Stimulated activated CD8-positive, alpha-beta memory T cell treated with anti-CD3 and anti-CD28 coated beads, Interleukin-12 subunit alpha, Interleukin-12 subunit beta, amount 100 ng/mL, for 4 hours (primary cell): ENCODE measurements at places on chromosomes 1 and 21.

DNA sequence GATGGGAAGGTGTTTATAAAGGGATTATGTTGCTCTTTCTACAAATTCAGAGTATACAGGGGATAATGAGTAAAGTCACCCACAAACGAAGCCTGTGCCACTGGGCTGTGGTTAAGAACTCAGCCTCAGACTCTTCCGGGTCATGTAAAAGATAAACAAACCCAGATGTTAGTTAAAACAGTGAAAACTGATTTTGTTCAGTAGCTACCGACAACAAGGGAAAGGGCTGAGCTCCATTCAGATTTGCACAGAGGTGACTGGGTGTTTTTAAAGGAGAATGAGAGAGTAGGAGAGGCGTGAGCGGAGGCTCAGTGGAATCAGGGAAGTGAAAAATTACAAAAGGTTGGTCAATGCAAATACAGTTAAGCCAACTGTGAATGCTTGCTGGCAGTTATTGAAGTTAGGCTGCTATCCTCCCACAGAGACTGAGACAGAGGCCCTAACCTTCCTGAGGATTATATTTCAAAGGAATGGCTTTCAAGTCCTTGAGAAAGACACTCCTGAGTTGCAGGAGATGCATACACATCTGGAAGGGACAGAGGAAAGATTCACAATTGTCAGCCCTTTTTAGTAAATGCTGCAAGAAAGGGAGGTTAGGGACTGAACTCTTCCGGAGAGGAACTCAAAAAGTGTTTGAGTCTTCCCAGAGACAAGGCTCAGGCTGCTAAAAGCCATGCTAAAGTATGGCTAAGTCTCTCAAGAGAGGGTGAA lies 29.9 kb upstream of the SAMD13 start:
- DNase-seq, result no peak

GRCh38 chr1:216892581-216893160 lies 169.4 kb upstream of the ESRRG start:
- DNase-seq, result no peak

- DNase-seq, result no peak
Observed at GRCh38 chr1:36248250-36248894, 24.1 kb downstream of the THRAP3 start.

DNA sequence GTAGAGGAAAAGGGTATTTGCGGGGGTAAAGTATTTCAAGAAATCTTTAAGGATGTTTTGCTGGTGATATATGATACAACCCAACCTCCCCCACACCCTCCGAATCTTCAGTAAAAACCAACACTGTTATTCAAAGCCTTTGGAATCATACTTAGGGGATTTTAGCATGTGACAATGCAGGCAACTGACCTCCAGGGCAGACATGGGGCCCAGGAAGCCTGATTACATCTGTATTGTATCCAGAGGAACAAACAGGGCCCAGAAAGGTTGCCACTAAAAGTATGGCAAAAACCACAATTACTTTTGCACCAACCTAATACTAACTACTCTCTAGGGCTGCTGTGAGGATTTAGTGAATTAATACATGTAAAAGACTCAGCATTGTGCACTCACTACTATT lies 43.9 kb upstream of the CNN3 start:
- DNase-seq, result no peak

DNA sequence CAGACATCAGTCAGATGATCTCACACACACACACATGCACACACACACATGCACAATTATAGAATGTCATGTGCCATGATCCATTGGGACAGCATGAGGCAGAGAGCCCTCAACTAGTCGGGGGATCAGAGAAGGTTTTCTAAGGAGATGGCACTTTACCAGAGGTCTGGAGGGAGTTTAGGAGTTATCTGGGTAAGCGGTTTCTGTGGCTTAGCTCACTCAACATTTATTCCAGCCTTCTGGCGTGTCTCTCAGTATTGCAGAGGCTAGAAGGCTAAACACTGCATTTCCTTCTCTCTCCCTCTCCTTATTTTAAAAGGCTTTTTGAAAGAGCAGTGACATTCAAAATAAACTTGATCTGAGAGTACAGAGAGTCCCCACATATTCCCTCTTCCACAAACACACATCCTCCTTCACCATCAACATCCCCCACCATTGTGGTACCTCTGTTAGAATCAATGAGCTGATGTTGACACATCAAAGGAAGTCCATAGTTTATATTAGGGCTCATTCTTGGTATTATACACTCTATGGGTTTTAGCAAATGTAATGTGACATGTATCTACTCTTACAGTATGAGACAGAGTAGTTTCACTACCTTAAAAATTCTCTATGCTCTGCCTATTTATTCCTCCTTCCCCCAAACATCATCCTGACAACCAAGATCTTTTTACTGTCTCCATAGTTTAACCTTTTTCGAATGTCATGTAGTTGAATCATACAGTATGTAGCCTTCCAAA lies 9.0 kb upstream of the PLA2G2A start:
- DNase-seq, result no peak

- DNase-seq, result no peak
Observed at GRCh38 chr1:156884560-156885184, 8.8 kb upstream of the PEAR1 start.

DNA sequence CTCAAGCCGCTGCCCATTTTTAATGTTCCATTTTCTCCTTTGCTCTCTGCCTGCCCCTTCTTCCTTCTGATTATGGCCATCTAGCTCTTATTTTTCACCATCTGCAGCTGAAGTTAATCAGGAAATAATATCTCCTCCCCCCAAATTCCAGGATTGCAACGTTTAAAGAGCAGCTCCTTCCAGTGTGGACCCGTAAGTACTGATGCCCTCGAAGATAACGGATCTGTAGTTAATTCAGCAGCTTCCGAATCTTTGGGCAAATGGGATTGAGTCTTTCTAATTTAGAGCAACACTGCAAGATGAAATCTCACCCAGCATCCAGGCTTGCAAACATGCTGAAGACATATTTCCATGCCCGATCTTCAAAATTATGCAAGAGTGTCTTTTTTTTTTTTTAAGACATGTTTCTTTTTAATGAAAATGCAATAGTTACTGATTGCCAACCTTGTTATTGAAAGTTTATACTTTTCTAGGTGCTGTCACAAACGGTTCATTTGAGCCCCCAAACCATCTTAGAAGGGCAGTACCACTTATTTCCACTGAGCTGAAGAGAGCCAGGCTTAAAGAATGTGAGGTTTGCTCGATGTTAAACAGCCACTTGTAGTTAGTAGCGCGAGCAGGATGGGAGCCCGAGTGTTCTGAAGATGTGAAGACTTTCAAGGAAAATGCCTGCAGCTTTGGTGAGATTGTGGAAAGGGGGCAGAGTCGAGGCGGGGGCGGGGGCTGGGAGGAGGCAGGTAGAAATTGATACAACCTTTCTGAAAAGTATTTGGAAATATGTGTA lies 10.9 kb upstream of the RCAN3 start:
- no peak for DNase-seq

GRCh38 chr21:34553151-34553952 lies 41.3 kb upstream of the KCNE1 start:
- DNase-seq, result no peak

- no peak for DNase-seq
Observed at GRCh38 chr21:32143241-32143939, 135.5 kb downstream of the MIS18A start.

DNA sequence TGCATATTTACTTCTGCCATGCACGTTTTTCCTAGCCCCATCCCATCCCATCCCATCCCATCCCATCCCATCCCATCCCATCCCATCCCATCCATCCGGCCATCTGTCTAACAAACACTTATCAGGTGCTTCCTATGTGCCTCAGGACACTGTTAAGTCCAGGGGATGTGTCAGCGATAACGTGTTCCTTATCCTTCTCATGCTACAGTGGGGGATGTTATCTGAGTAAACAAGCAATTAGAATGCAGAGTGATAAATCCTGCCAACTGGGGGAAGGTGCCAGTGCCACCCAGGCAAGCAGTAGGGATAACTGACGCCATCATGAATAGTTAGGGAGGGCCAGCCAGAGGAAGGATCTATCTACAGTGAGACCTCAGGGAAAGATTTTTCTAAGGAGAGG lies 304.2 kb downstream of the CAMTA1 start:
- DNase-seq, result no peak

- no peak for DNase-seq
Observed at GRCh38 chr1:55816456-55817426, 601.6 kb upstream of the USP24 start.

GRCh38 chr1:10078494-10078893 lies 45.7 kb downstream of the UBE4B start:
- no peak for DNase-seq

GRCh38 chr21:42624936-42625335 lies 28.5 kb upstream of the PDE9A start:
- no peak for DNase-seq

DNA sequence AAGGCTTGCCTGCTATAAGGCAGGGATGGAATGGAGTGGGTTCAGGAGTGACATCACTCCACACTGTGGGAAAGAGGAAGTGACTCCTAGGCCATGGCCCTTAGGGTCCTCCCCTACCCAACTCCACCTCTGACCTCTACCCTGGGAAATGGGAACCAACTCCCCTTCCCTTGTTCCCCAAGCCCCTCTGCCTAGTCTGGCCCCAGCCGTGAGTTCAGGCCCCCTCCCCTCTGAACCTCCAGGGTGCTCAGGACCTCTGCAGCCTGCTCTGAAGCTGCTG lies 3.8 kb upstream of the GUCA2A start:
- no peak for DNase-seq

- DNase-seq, result no peak
Observed at GRCh38 chr1:26410706-26411623, at the start of gene LIN28A. Gene LIN28A (plus strand): TSS chr1:26410817. CDS start chr1:26410892, 75 bp downstream.

DNA sequence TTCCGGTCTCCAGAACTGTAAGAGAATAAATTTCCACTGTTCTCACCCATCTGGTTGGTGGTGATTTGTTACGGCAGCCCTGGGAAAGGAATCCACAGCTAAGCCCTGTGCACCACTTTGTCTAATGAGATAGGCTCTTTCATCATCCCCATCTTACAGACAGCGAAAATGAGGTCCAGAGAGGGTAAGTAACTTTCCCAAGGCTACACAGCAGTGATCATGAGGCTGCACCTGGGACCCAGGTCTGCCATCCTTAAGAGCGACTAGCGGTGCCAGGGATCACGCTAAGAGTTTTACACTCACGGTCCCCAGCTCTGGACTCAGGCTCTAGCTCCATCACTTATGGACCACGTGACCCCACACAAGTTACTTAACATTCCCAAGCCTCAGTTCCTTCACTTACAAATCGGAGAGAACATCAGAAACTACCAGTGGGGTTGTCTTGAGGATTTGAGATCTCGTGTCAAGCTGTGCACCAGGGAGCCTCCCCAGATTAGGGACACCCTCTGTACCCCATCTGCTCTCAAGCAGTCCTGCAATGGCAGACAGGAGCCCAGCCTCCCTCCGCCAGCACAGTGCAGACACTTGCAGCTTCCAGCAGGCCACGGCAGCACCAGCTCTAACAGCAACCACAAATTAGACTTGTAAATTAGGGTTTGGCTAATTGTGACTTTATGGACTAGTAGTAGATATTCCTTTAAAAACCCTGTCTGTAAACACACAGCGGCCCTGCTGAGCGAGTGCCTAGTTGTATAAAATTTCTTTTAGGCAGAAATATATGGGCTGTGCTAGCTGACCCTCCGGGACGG lies 87.3 kb downstream of the DISP3 start:
- no peak for DNase-seq

DNA sequence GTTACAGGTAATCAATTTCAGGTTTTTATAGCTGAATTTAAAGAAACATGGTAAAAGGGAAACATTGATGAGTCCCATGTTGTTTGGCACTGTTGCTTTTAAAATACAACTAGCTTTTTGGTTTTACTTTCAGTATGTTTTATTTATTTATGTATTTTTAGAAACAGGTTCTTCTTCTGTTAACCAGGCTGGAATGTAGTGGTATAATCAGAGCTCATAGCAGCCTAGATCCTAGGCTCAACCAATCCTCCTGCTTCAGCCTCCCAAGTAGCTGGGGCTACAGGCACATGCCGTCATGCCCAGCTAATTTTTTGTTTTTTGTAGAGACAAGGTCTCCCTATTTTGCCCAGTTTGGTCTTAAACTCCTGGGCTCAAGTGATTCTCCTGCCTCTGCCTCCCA lies 50.4 kb downstream of the CTTNBP2NL start:
- no peak for DNase-seq

DNA sequence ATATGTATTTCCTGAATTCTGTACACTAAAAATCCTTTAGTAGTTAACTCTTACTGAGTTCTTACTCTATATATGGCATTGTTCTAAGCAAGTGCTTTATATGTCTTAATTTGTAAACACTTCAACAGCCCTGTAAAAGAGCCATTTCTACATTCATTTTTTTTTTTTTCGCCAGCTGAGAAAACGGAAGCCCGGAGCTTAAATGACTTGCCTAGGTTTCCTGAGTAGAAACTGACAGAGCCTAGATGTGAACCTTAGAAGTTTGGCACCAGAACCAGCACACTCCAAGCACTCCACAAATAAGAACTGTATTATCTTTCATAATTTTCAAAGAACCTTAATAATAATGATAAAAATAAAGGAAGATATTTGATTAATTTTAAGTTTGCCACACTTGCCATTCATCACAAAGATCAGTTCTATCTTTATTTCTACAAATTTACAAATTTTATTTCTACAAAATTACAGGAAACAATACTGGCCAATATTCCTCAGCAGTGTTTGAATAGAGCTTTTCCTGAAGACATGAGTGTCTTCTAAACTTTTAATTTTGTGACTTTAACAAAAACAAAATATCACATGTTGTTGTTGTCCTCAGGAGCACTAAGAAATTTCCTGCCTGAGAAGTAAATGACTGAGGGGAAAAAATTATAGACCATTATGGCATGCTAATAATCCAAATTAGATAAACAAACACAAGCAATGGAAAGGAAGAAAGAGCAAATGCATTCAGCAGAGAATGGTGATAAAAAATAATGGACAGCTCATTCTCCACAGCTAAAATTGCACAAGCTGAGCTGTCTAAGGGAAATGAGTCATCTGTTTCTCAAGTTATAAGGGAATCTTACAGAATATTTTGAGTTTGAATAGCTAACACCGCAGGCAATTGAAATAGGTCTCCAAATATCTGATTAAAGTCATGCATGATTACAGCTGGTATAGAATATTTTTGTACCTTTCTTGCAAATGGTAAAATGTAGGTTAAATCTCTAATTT lies 71.2 kb downstream of the DPYD start:
- DNase-seq, result no peak
